IPS DF 19.7 (cell line): ENCODE measurements at places on chromosomes 7 and 10.

GRCh38 chr10:129170812-129171211, 296.2 kb upstream of the MGMT start:
- DNase-seq = no peak

DNA sequence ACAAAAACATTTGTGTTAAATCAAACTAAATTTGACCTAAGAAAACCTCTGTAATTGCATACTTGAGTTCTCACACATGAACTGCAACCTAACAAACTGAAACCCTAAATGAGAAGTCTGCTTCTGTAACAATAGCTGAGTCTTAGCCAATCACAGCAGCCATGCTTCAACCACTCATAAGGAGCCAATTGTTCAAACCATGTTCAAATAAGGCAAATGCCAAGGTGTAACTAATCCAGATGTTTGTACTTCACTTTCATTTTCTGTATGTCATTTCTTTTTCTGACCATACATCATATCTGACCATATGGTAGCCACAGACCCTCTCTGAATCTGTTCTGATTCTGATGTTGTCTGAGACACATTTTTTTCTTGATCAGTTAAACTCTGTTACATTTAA, 47.5 kb upstream of the ANTXRL start:
- DNase-seq = no peak

DNA sequence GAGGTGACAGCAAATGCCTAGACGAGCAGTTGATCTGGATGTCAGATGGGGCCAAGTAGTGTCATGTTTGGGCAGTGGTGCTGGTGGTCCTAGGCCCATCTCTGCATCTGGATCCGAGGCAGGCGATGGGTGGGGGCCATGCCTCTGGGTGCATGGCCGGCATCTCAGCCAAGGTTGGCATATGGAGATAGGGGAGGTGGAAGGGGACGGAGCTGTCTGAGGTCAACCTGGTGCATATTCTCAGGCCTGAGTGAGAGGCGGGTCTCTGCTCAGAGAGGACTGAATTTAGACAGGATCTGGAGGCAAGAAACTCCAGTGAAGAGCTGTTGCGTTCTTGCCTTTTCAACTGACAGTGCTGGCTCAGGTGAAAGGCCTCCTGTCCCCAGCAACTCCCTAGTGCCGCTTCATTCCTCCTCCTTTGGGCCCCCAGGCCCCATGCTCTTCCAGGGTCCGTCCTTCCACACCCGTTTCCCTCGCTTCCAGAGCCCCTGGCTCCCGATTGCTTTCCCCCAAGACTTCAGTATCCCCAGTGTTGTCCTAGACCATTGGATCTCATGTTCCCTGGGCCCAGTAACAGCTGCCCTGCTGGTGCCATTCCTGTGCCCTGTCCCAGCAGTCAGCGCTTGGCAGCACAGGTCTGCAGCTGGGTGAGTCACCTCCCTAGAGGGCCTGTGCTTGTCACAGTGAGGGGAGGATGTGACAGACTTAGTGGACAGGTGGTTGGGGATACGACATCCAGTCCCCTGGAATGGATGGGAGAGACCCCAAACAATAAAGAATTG, 32.6 kb downstream of the GBX1 start:
- no peak for DNase-seq

DNA sequence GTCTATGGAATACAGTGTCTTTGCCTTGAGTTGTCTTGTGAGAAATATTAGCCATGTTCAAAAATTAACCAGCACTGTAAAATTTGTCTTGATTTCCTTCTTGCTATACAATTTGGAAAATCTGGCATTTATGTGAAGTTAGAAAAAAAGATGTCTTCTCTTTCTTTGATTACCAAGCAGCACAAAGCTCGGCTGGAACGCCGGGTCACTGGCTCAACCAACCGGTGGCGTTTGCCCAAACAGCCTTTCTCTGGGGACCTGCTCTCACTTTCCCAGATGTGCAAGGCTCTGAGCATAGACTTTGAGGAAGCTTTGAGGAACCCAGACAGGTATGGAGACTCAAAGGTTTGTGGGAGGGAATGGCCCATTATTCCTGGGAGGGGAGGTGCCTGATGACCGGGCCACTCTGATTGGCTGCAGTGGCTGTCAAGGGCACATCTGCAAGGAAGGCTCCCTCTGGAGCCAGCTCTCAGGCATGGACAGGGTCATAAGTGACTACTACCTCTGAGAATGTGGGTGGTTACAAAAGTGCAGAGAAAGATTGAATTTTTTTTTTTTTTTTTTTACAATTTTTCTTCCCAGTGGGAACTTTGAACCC, 5.6 kb downstream of the BTBD16 start:
- no peak for DNase-seq

DNA sequence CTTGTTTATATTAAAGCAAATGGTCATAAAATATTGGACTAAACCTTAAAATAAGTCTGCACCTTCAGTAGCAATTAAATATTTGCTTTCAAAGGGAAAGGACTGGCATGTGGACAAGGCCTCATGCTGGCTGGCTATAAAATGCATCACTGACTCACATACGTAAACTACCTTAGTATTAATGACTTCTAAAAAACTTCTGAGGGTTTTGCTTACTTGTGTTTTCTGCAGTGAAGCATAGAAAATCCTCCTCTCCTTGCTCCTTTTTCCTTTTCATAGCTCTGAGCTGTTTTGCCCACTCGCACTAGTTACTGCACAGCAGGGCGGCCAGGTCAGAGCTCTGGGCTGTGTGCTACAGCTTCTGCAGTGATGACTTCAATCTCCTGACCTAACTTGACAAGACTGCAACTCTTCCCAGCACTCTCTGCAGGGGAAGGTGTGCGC, 82.3 kb downstream of the CUL2 start:
- DNase-seq = no peak

DNA sequence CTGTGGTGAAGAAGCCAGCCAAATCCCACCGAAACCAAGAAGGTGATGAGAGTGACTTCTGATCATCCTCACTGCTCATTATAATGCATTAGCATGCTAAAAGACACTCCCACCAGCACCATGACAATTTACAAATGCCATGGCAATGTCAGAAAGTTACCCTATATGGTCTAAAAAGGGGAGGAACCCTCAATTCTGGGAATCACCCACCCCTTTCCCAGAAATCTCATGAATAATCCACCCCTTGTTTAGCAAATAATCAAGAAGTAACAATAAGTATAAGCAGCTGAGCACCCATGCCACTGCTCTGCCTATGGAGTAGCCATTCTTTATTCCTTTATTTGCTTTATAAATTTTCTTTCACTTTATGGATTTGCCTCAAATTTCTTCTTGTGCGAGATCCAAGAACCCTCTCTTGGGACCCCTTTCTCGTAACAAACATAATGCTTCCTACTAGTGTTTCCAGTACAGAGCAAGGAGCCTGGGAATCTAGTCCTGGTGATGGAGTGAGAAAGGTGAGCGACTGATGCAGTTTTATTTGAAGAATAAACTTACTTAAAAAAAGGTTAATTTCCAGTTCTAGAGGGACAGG, 18.4 kb upstream of the EXOC6 start:
- DNase-seq = no peak

GRCh38 chr7:87624628-87625027, 3.6 kb upstream of the RUNDC3B start:
- no peak for DNase-seq

- DNase-seq = no peak
Observed at GRCh38 chr10:45386657-45387056, 12.6 kb downstream of the ALOX5 start.

GRCh38 chr10:21638681-21639080, 104.6 kb downstream of the MLLT10 start:
- no peak for DNase-seq

DNA sequence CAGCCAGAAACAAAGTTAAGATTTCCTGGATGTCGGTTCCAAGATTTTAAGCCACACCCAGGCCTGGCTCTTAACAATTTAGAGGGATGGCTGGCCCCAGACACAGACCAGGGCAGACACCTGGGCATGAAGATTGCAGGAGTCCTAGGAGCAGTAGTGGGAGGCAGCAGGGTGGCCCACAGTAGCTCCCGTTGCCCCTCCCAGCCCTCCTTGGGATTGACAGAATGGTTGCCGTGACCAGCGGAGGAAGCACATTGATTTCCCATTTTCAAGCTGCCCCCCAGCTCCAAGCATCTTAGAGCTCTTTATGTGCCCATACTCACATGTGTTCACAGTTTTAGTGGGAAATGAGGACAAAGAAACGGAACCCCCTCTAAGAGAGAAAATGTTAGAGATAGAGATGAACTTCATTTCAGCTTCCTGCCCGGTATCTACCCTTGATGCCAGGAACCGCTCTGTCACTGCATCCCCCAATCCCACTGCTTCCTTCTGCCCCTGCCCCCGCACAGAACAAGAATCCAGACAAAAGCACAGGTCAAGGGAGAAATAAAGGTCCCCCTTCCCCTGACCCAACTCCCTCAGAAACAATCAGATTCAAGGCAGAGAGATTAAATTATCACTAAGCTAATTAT, 101.1 kb downstream of the PLXNA4 start:
- no peak for DNase-seq

- no peak for DNase-seq
Observed at GRCh38 chr7:144936314-144936713, 100.5 kb upstream of the TPK1 start.

- no peak for DNase-seq
Observed at GRCh38 chr7:37545619-37546534, 97.2 kb upstream of the ELMO1 start.

GRCh38 chr7:12827920-12828319, 140.5 kb downstream of the ARL4A start:
- DNase-seq = no peak

GRCh38 chr10:68121852-68122251, 12.6 kb downstream of the MYPN start:
- DNase-seq = no peak

- no peak for DNase-seq
Observed at GRCh38 chr7:74271742-74272141, 17.5 kb upstream of the CLIP2 start.

DNA sequence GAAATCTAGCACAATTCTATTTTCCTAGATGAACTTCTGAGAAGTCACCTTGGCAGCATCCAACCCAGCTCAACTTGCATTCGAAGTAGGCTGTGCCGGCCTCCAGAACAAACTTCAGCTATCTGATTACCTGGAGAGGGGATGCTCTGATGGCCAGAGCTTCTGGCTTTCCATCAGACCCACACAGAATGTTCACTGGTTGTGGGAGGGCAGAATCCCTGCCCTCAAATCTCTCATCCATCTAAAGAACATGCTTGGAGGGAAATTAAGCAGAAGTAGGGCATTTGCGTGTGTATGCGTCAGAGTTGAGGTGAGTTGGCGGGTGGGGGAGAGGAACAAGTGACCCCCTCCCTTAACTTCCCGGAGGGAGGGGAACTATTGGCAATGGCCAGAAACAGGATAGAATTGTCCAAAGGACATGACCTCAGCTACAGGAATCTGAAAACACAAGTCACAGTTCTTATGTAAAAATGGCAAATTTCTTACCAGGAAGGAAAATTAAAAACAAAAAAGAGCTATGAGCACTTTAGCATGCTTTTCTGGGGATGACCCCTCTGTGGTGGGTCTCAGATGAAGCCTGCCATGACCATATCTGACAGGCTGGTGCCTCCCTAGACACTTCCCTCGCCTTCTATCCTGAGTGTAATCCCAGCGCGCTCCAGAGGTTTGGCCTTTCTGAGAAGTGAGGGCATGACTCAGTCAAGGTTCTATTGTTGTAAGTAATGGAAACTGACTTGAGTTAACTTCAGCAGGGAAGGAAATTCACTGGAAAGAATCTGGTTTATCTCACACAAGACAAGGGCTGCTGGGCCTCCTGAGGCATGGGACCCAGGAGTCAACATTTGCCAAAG, 278.8 kb downstream of the RPS24 start:
- DNase-seq = no peak

DNA sequence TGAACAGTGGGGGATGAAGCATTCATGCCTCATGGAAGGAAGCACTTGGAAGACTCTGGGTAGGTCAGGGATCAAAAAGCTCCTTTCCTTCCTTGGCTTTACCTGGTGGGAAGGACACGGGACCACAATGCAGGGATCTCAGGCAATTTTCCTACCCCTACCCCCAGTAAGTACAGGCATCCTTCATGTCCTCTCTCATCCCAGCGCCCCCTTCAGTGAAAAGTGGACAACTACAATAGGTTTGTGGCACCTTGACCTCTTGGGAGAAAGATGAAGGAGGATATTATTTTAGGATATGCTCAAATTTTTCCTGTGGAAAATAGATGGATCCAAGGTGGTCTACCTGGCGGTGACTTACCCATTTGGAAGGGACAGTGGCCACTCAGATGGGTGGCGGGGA, 16.5 kb downstream of the AFAP1L2 start:
- DNase-seq = no peak

GRCh38 chr7:138066954-138067394, 9.3 kb upstream of the AKR1D1 start:
- DNase-seq = no peak

GRCh38 chr7:26147030-26147429, 5.0 kb upstream of the NFE2L3 start:
- no peak for DNase-seq

GRCh38 chr10:132006966-132007365, 25.2 kb upstream of the BNIP3 start:
- DNase-seq = no peak

DNA sequence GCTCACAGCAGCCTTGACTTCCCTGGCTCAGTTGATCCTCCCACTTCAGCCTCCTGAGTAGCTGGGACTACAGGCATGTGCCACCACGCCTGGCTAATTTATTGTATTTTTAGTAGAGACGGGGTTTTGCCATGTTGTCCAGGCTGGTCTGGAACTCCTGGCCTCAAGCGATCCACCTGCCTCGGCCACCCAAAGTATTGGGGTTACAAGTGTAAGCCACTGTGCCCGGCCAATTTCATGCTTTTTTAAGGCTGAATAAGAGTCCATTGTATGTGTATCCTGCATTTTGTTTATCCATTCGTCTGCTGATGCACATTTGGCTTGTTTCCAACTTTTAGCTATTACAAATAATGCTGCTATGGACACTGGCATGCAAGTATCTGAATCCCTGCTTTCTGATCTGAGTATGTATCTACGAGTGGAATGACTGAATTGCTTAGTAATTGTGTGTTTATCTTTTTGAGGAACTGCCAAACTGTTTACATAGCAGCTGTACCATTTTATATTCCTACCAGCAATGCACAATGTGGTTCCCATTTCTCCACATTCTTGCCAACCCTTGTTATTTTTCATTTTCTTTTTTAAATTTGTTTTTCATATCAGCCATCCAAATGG, 37.3 kb upstream of the TPST1 start:
- no peak for DNase-seq

DNA sequence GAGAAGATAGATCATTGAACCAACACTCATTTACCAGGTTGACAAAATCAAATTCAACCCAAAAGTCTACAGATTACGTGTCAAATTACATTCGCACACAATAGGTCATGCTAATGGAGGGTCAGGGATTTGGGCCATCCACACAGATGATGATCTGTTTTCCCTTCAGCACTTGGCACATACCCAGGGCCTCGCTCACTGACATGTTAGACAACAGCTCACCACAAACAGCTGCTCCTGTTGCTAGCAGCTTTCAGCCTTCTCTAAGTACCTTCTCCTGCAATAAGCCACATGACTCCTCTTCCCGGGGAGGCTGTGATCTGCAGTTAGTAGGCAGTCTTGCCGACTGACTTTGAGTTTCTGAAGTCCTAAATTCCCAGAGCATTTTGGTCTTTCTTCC, 18.4 kb downstream of the NKX2-3 start:
- DNase-seq = no peak

- DNase-seq = no peak
Observed at GRCh38 chr7:137578541-137578940, 235.0 kb upstream of the PTN start.

- DNase-seq = peak; percentile 48
Observed at GRCh38 chr10:35822316-35822715, 180.2 kb upstream of the FZD8 start.

- no peak for DNase-seq
Observed at GRCh38 chr10:3068201-3068967, 1.0 kb downstream of the PFKP start.
